NCI-H1105 treated with DMSO at 0.1 percent for 48 hours (cell line): ENCODE measurements at places on chromosomes 12 and 14.

GRCh38 chr14:76694106-76694505, 67.2 kb upstream of the VASH1 start:
- no peak for DNase-seq

DNA sequence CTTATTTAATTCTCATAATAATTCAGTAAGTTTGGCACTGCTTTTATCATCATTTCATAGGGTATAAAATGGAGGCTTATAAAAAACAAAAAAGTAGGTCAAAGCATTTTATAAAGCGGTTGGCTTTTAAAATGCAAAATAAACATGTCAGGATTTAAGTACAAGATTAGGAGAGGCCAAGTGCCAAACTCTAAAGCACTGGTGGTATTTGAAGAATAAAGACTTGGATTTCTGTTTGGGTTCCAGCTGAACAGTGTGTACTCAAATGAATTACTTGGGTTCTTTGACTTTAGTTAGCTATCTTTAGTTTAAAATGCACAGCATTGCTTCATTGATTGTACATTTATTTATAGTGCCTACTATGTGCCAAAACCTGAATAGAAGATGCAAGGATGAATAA, 966.6 kb upstream of the SEL1L start:
- DNase-seq = no peak

DNA sequence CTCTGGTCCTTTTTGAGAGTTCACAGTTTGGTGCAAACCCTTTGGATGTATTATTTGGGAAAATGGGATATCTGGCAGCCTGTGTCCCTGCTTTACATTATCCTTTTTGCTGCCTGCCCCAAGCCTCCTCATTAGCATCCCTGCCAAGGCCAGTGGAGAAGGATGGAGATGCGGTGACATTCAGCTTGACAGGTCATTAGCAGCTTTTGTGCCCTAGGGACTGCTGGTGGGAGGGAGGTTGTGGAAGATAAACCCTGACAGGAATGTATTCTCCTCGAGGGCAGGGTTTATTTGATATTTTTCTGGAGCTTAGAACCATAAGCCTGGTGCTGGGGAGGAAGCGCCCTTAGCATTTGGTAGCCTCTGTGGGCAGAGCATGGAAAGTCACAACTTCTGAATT, 49.3 kb downstream of the PTPN11 start:
- no peak for DNase-seq

GRCh38 chr12:27305673-27306456, 26.8 kb upstream of the BMAL2 start:
- peak; percentile 69 for DNase-seq

GRCh38 chr12:4356041-4356327, 23.5 kb downstream of the FGF23 start:
- DNase-seq = peak; percentile 28

DNA sequence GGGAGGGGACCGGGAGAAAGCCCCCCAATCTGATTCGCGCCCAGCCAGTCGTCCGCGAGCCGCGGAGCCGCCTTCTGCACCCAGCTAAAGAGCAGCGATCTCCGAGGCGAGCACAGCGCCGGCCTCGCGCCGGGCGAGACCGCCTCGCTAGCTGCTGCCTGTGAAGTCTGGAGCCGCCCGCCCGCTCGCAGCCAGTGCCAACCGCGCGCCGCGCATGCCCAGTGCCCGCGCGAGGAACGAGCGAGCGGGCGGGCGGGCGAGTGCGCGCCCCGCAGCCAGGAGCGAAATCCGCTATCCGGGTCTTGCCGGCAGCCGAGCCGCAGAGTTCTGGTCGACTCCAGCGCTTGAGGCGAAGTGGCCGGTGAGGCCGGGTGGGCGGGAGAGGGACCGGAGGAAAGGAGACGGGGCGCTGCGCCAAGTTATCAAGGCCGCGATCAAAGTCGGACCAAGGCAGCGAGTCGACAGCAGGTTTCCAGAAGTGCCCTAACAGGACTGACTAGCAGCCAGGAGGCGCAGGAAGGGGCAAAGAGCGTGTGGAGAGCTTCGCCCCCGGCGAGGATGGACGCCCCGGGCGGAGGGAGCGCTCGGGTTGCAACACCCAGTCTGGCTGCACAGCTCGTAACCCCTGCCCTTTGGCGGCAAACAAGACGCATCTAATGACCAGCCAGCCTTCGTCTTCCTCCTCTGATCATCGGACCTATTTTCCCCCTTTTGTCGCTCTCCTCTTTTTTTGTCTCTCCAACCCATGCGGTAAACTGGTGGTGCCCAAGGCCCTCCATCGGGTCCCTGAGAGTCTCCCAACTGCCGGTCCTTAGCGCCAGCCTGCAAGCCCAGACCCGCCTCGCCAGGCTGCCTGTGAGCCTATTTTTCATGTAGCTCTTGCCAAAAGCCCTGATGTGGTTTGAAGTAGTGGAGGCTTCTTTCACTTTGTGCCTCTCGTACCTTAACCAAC, at the start of gene EPS8:
Gene EPS8, minus strand, starts transcription at position 169 of the 952 bp plus-strand sequence. CDS start 106,437 bp downstream, outside the sequence.
- peak; percentile 93 for DNase-seq

GRCh38 chr14:30194741-30195148, 267.1 kb upstream of the PRKD1 start:
- no peak for DNase-seq

DNA sequence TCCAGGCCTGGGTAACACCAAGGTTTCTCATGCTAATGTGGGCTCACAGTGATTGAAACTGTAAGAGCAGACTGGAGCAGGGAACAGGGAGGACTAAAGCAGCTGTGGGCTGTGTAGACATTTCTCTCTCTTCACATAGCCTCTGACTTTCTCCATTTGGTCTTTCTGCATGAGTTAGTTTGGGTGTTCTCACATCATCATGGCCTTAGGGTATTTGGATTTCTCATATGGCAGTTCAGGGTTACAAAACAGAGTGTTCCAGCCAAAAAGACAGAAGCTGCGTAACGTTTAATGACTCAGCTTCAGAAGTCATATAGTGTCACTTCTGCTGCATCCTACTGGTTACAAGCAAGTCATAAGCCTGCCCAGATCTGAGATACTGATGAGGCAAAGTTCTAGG, 52.0 kb upstream of the OSBPL8 start:
- no peak for DNase-seq

- no peak for DNase-seq
These were observed 108.2 kb upstream of the GPHB5 start for GRCh38 chr14:63426838-63427352.

DNA sequence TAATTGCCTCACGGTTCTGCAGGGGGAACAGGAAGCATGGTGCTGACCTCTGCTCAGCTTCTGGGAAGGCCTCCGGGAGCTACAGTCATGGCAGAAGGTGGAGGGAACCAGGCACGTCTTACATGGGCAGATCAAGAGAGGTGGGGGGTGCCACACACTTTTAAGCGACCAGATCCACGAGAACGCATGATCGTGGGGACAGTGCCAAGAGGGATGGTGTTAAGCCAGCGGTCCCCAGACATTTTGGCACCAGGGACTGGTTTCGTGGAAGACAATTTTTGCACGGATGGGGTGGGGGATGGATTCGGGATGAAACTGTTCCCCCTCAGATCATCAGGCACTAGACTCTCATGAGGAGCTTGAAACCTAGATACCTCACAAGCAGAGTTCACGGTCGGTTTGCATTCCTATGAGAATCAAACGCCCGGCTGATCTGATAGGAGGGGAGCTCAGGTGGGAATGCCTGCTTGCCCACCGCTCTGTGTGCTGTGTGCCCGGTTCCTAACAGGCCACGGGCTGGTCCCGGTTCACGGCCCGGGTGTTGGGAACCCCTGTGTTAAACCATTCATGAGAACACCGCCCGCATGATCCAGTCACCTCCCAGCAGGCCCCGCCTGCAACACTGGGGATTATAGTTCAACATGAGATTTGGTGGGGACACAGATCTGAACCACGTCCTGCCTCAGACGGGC, 96.9 kb downstream of the ADGRD1 start:
- no peak for DNase-seq
